ENCODE measurements at places on chromosomes 11 and 22.

DNA sequence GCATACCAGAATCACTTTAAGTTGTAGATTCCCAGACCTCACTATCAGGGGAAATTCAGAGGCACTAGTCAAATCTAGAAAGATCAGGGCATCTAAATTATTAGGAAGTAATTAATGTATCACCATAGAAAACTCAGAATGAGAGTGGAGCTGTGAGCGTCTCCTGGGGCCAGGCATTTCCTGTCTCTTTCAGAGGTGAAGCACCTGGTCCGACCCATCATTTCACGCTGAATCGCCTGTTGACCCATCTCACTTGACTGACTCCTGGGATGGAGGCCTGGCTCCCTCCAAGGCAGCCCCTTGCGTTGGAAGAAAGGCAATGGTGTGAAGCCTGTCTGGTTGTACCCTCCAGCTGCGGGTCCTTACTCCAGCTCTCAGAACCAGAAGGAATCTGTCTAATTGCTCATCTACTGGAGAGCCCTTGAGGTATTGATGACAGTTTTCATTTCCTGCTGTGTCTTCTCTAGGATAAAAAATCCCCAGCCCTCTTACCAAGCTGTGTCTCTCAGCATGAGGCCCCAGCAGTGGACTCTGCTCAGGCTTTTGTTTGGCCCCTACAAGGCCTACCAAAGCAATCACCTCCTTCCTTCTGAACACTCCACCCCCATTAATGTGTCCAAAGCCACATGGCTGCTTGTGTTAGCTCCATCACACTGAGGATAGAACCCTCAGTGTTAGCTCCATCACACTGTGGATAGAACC, 93.2 kb upstream of the SYT13 start:
- DNase-seq, result no peak

- DNase-seq, result no peak
Observed at GRCh38 chr22:20786536-20786979, 12.6 kb downstream of the SERPIND1 start.

DNA sequence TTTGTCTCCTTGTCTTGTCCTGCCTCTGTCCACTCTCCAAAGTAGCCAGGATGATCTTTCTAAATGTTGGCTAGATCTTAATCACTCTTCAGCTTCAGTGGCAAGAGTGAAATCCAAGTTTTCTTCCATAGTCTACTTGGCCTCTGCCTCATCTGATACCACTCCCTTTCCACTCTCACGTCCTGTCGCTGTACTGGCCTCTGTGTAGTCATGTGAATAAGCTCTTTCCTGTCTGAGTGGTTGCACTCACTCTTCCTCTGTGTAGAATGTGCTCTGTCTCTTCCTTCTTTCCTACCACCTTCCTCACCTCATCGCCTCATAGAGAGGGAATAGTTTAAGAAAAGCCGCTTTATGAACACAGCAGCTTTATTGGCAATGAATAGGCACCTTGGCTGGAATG, 86.5 kb downstream of the WNT11 start:
- DNase-seq, result no peak

DNA sequence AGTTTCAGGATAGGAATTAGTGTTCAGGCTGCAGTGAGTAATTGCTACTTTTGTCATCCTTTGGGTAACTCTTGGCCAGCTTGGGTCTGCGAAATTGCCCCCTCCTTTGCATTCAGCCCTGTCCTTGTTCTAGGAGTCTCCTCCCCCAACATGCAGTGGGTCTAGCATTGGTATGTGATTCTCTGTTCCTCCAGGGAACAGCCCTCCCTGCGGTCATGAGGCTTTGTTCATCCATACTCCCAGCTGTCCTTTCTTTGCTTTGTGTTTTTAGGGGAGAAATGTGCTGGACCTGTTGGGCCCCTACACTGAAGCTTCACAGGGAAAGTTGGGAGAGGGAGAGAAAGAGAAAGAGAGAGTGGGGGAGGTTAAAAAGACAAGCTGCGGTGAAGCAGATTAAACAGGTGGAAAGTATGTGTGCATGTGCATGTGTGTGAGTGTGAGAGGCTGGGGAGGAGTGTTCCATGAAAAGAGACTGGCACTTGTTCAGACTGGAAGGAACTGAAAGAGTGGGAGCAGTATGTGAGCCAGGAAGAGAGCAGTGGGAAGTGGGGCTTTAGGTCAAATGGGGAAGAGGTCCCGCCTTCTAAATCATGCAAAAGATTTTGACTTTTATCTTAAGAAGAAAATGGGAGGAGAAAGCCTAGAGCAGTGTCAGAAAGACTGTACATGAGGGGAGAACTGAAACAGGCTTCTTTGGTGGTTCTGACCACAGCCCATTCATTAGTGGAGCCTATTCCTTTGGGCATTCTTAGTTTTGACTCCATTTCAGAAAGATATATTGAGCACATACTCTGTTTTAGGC, 17.9 kb upstream of the SESN3 start:
- no peak for DNase-seq

DNA sequence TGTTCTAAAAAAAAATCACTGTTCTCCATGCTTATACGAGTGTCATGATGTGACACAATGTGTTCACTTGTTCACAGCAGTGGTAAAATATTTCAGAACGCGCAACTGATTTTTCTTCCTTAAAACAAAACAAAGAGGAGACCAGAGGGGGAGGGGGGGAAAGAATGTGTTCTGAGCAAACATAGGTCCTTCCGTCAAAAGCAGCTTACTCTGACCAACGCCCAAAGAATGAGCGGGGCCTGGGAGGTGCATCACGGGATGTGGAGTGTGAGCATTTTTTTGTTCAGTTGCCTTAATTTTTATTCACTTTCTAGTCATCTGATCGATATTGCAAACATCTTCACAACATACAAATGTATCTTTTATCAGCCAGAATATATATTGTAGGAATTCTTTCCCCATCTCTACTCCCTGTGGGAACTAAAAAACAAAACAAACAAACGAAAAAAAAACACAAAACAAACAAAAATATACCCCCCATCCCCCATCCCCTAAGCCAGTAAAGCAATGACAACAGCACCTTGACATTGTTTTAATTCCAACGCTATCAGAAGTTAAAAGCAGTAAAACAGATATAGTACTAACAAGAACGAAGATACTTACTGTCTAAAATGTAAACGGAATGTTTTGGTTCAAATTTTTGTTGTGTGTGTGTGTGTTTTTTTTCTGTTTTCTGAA, 43.3 kb downstream of the BDNF start:
- no peak for DNase-seq

DNA sequence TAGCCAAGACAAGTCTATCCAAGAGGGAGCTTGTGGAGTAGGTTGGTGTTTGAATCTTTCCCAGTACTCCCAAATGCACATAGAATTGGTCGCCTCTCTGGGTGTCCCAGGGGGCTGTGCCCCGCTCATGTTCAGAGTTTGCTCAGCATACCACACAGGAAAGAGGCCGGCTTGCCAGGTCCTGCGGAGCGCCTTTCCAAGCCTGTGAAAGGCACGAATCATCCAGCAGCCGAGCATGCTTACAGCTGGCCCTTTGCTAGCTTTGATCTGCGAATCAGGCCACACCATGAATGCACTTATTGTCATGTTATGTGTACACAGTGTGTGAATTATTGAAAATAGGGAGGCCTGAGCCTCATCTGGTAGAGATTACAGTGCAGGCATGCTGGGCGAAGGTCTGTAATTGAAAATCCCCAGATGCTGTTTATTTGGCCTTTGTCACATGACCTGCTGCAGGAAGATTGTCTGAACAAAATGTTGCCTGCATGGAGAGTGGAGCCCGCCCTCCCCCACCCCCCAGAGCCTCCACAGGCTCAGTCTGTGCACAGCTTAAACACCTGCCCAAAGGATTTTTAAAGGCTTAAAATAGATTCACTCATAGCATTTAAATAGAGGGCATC, 163.3 kb upstream of the RASSF10 start:
- DNase-seq, result no peak

DNA sequence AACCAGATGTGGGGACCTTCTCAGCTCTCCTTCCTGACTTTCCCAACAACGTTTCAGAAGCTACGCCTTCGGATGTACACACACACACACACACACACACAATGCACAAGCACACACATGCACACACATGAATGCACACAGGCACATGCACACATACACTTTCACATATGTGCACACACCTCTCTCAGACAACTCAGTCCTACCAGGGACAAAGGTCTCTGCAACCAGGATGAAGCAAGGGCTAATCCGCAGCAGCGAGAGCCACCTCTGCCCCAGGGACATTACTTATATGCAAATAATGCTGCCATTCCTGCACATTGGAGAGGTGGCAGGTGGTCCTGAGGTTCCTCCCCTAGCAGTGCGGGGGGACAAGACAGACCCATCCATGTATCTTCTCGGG, 27.4 kb upstream of the LINC01488 start:
- no peak for DNase-seq

- no peak for DNase-seq
Observed at GRCh38 chr11:116595305-116595880, 177.4 kb downstream of the BUD13 start.

DNA sequence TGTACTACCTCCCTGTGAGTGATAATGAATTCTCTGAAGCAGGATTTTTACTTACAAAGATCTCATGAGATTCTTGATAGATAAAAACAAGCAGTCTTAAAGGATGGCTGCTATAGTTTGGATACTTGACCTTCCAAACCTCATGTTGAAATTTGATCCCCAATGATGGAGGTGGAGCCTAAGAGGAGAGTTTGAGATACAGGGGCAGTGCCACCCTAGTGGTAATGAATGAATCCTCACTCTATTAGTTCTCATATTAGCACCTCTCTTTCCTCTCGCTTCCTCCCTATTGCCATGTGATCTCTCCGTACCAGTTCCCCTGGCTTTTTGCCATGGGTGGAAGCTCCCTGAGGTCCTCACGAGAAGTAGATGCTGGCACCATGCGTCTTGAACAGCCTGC, 37.9 kb upstream of the OR8B8 start:
- no peak for DNase-seq

GRCh38 chr11:63537293-63538101, 889 bp downstream of the PLAAT4 start:
- DNase-seq, result peak; percentile 98

DNA sequence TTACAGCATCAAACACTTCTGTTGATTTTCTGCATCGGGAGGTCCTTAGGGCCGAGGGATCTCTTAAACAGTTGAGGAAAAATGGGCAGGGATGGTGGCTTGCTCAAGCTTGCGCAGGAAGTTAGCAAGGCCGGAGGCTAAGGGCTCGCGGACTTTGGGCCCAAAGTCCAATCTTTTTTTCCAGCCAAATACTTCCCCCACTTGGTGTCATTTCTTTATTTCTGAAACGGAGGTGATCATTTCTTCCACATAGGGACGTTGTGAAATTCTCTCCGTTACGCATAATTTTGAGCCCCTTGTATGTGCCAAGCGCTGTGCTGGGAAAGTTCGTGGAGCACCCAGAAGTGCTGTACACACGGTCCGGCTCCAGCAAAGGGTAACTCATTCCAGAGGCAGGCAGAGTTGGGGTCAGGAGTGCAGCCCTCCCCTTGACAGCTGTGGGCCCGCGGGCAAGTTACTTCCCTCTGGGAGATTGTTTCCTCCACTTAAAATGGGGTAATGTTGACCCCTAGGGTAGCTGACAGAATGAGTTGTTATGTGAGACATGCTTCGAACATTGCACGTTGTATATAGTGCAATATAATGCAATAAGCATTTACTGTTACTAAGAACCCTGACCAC, 809 bp downstream of the MIEF1 start:
- DNase-seq, result no peak

- no peak for DNase-seq
Observed at GRCh38 chr11:116990061-116990473, 108.2 kb downstream of the SIK3 start.

DNA sequence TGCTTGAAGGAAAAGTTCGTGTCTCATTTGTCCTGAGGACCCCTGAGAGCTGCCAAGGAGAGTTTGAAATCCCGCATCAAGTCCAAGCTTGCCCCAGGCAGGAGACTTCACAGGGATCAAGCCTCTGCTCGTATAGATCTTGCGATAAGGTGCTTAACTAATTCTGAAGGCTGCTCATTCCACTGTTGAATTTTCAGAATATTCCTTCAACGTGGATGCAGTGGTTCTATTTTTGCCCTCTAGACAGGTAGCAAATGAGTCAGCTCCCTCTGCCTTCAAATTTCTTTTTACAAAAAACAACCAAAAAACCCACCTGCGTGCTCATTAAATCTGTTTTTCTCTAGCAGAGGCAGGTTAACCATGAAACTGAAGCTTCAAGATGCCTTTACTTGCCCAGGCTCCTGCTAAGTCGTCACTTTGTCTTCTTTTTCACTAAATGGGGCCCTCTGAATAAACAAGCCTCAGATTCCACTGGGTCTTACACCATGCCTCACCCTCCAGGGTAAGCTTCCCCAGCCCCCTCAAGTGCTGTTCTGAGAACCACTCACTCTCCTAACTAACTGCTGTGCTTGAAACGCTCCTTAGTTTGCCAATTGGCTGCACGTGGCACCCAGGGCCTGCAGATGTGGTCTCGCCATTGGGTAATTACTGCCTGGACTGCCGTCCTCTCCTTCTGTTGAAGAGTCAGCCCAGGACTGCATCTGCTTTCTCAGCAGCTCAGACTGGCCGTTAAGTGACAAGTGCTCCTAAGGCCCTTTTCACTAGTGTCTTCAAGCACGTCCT, 105.0 kb downstream of the TRPC6 start:
- DNase-seq, result no peak

GRCh38 chr22:49108636-49109315, 718.9 kb downstream of the BRD1 start:
- DNase-seq, result no peak

GRCh38 chr22:20465759-20466077, 28.1 kb upstream of the SCARF2 start:
- DNase-seq, result no peak

DNA sequence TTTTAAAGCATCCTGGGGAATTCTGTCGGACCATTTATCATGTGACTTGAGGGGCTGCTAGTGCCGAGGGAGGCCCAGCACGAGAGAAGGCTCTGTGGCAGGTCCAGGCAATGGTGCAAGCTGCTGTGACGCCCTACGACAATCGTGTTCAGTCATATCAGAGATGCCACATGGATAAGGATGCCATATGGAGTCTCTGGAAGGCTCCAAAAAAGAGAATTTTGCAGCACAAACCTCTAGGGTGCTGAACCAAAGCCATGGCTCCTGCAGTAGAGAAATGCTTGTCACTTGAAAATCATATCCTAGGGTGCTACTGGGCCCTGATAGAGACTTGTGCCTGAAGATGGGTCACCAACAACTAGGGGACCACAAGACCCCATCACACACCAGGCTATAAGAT, 6.7 kb upstream of the CD6 start:
- DNase-seq, result peak; percentile 54

DNA sequence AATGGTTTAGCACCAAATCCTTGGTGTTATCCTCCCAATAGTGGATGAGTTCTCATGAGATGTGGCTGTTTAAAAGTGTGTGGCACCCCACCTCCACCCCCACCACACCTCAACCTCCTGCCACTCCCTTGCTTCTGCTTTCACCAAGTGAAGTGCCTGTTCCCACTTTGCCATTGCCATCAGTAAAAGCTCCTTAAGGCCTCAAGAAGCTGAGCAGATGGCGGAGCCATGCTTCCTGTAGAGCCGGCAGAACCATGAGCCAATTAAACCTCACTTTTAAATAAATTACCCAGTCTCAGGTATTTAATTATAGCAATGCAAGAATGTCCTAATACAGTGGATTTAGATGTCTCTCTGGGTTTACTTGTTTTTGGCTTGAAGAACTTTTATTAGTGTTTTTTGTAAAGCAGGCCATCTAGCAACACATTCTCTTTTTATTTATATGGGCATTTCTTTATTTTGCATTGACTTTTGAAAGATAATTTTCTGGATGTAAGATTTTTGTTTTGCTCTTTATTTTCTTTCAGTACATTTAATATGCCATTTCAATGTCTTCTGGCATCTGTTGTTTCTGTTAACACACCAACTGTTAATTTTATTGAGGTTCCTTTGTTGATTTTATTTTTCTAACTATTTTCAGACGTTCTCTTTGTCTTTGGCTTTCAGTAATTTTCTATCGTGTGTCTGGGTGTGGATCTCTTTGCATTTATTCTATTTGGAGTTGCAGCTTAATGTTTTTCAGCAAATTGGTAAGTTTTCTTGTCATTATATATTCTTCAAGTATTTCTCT, 724.5 kb upstream of the CNTN5 start:
- DNase-seq, result no peak
